Activated CD8-positive, alpha-beta memory T cell treated with anti-CD3 and anti-CD28 coated beads for 4 hours (primary cell): ENCODE measurements at places on chromosomes 7 and 10.
A peak's percentile ranks its signal among the peaks of the same experiment; 100 is the strongest.

DNA sequence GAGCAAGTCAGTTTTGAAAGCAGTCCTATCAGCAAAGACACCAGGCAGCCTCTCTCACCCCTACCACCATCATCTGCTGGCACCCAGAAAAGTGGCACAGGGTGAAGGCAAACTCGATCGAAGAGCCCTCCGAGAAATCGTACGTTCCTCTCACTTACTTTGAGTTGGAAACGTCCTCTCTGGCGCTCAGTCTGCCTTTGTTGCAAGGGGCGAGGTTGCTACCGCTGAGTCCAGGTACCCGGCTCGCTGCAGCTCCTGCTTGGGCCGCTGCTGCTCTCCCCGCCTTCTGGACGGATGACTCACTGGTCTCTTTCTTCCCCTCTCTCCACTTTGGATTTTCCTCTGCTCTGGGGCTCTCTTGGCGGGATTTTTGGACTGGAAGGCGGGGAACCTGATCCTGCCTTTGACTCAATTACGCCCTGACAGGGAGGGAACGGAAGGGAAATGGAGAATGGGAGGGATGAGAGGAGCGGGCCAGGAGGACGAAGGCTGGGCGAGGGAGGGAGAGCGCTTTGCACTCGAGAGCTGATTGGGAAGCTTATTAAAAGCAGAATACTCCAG lies at the start of gene PTN:
Gene PTN (minus strand): TSS at position 453 of the 561 bp plus-strand sequence. CDS start 88,760 bp downstream, outside the sequence.
- DNase-seq, result no peak

DNA sequence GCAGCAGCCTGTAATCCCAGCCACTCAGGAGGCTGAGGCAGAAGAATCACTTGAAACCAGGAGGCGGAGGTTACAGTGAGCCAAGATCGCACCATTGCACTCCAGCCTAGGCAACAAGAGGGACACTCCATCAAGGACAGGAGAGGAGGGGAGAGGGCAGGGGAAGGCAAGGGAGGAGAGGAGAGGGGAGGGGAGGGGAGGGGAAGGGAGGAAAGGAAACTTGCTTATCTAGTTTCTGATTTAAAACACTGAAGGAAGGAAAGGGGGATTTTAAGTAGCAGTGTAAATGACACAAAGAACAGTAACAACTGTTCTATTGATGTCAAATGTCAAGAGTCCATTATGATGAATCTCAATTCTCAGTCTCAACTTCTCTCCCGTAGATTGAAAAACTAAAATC lies 43.7 kb downstream of the SRPK2 start:
- DNase-seq, result no peak

GRCh38 chr7:132498319-132498718 lies 78.0 kb downstream of the PLXNA4 start:
- no peak for DNase-seq

- DNase-seq, result peak; percentile 31
Observed at GRCh38 chr10:84156768-84157167, 16.8 kb upstream of the GPR15LG start.

DNA sequence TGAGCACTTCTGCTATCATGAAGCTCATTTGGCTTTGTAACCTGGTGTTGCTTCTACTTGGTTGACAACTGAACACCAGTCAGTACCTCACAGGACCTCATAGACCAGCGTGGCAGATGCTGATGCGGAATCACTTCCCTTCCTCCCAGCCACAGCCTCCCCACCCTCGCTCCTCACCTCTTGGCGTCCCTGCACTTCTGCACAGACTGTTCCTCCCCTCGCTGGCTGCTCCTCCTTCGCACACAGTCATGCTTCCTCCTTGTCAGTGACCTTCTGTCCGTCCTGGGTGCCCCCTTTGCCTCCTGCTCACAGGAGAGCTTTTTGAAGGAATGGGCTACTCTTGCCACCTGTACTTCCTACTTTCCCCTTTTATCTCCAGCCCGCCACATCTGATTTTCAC lies 61.4 kb upstream of the CTBP2 start:
- no peak for DNase-seq

GRCh38 chr10:94092848-94093247 lies 99.1 kb downstream of the PLCE1 start:
- no peak for DNase-seq

- no peak for DNase-seq
Observed at GRCh38 chr10:94097656-94098055, 103.9 kb downstream of the PLCE1 start.

DNA sequence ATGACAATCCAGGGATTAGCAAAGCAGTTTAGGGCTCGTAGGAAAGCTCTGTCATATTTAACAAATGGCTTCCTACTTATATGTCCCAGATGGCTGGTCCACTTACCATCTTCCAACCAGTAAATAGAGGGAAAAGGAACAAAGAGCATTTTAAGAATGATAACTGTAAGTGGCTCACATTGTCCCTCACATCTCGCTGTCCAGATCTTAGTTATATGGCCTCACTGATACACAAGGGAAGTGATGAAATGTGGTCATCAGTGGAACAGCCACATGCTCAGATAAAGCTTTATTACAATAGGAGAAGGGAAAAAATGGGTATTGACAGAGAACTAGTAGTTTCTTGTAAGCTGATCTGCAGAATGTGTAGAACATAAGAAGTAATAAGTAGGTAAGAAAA lies 35.8 kb downstream of the IQUB start:
- no peak for DNase-seq

- DNase-seq, result no peak
Observed at GRCh38 chr7:88215295-88215694, 4.5 kb downstream of the SRI start.

DNA sequence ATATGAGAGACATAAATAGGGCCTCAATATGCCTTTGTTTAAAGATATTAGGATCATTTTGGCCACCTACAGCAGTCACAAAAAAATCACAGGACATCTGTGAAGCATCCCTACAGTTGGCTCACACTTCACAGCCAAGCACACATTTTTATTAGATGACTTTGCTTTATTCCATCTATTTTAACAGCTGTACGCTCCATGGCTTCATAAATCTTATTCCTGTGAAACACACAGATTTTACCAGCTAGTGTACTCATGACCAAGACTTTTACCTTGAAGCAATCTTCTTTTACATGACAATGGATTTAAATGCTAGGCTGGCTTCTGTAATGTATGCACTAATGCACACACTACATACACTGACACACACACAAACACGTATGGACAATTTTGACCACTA lies 254.8 kb upstream of the PITRM1 start:
- DNase-seq, result no peak

DNA sequence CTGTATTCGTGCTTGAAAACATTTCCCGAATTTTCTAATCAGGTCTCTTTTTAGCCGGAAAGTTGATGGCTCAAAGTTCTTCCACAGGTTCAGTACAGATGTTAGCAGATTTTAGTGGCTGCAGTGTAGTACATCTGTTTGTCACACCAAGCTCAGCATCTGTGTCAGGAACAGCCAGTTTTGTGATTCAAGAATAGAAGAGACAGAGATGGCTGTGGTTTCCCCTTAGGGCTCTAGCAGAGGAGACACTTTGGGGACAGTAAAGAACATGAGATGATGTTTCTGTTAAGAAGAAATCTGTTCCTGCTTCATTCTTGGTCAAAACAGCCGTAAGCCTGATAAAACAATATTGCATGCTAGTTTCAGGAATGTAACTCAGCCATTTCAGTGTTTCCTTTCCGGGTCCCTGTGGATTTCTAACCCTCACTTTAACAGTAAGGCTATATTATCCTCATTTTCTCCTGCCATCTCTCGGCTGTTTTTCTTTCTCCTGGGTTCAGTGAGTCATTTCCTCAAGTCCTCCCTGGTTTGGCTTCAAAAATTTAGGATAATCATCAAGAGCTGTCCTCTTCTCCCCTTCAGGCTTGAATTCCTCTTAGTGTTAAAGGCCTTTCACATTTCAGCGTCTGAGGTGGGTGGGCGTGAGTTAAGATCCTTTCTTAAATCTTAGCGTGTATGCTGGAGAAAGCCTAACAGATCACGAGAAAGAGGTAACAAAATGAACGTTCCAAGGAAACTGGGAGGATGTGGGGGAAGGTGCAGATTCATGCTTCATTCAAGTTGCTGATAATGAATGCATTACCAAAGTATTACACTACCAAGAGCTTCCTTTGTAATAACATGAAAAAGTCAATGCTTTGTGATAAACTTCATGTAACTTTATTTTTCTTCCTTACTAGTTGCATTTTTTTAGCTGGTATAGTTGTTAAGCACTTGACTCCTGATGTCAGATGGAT lies 37.1 kb upstream of the BICC1 start:
- no peak for DNase-seq

DNA sequence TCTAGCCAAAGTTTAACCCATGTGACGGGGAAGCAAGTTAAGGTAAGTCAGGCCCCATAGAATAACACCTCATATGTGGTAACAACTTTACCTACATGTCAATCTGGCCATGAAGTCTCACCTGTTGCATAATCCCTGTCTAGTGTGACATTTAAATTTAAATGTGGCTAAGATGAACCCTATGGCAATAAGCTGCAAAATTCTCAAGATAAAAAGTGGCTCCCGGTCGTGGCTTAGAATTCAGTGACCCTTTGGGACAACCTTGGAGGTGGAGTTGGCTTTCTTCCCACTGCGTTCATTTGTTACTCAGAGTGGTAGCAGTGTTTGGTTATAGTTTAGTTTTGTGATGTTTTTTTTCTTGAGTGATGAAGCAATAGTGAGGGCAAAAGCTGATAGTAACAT lies 90.6 kb downstream of the ARID5B start:
- DNase-seq, result no peak

- DNase-seq, result no peak
Observed at GRCh38 chr7:43589728-43590127, 6.8 kb downstream of the STK17A start.

DNA sequence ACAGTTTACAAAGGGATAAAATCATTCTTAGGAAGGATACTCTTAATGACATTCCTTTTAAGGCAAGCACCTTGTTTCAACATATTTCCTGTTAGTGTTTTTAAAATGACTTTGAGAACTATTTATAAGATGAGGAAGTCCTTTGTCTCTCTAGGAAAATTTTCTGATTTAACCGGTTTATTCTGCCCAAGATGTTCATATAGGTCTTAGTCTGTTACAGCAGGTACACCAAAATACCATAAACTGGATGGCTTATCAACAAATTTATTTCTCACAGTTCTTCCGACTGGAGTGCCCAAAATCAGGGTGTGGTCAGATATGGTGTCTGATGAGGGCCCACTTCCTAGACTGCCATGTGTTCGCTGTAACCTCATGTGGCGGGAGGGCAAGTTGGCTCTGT lies 77.9 kb downstream of the GSAP start:
- no peak for DNase-seq

- DNase-seq, result no peak
Observed at GRCh38 chr7:112452102-112452888, 2.0 kb downstream of the IFRD1 start.

GRCh38 chr7:6257675-6258074 lies 14.7 kb downstream of the CYTH3 start:
- no peak for DNase-seq

- no peak for DNase-seq
Observed at GRCh38 chr10:70540089-70540788, 61.7 kb downstream of the PALD1 start.

DNA sequence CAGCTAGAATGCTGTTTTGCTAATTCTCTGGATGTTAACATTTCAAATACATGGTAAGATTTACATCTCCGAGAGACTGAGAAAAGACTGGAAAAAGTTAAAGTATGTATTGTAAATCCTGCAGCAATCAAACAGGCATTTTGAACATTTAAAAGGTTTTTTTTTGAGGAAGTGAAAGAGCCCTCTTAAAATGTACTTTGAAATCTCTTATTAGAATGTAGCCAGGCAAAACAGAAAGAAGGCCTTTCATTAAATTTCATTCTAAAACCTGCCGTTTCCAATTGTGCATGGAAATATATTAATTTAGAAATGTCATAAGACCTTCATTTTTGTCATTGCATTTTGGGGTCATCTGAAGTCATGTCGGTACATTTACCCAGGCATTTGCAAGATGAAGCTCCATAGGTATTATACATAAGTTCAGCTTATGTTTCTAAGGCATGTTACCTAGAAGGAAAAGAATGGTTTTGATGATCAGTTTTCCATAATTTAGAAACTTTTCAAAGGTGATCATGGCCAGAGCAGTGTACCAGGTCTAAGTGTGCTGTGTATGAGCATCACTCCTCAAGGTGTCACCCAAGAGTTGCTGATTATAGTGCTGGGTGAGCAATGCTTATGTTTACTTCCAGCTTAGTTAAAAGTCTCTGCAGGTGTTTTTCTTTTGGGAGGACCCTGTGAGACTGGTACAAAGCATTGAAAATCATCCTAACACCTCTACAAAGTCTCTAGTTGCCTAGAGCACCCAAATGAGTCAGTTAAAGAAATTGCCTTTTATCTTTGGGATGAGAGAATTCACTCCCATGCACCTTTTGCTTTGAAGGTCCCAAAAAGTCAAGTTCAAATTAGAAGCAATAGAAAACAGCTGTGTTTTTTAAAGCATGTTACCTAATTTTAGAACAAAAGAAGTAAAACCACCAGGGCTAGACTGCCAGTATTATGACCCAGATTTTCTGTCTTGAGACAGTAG lies 7.1 kb downstream of the ZNF736 start:
- DNase-seq, result no peak

- DNase-seq, result no peak
Observed at GRCh38 chr7:45601094-45601493, 26.9 kb downstream of the ADCY1 start.

- no peak for DNase-seq
Observed at GRCh38 chr10:17128261-17128660, 1.4 kb downstream of the CUBN start.

DNA sequence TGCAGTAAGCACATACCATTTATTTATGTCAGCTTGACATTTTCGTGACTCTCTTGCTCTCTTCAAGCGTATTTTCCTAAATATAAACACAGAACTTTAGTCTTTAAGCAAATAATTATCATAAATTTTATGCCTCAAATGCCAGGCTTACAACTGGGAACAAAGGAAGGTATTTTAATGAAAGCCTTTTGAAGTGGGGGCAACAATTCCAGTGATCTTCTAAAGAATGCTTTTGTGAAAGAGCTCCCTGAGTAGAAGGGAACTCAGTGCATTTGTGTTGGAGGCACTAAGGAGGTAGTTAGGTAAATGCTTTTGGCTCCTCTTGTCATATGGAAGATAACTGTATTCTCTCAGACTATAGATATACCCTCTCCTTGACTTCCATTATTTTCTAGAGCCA lies 104.9 kb downstream of the VPS50 start:
- DNase-seq, result no peak

- DNase-seq, result no peak
Observed at GRCh38 chr7:52749880-52750279, 285.6 kb upstream of the POM121L12 start.

DNA sequence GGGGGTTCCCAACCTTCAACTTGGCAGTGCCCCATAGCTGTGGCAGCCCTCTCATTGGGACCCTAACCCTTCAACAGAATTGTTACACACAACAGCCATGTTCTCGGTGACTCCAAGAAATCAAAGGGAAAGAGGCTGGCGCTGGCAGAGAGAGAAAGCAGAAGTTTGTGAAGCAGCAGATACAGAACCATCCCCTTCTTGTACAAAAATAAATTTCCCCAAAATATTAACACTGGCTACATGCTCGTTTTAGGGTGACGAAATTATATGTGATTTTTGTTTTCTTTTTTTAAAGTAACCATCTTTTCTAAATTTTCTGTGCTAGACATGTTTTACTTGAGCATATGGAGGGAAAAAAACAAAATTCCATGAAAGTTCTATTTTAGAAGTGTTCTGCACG lies 45.2 kb upstream of the SAMD8 start:
- no peak for DNase-seq
